Suppressor macrophage treated with lipopolysaccharide for 1 hour (primary cell): ENCODE measurements at places on chromosomes 3 and 15.
A peak's percentile ranks its signal among the peaks of the same experiment; 100 is the strongest.

GRCh38 chr3:100150473-100150872 lies 36.2 kb upstream of the FILIP1L start:
- DNase-seq: no peak

- no peak for DNase-seq
Observed at GRCh38 chr3:117817103-117817502, 1107.5 kb downstream of the TUSC7 start.

DNA sequence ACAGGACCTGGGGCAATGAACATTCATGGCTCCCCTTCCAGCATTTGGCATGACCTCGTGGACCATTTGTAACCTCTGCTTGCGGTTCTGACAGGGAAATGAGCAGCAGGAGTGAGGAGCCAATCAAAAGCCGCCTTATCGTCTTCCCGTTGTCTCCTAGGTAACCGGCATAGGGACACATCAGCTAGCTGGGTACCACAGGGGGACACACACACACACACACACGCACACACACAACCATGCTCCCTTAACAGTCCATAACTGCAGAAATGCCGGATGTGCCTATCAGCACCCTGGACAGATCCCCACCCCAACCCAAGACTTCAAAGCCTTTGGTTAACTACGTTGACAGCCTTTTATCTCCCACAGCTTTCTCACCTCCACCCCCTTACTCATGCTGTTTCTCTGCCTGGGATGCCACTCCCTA lies 53.4 kb upstream of the CCDC174 start:
- DNase-seq: peak; percentile 45

DNA sequence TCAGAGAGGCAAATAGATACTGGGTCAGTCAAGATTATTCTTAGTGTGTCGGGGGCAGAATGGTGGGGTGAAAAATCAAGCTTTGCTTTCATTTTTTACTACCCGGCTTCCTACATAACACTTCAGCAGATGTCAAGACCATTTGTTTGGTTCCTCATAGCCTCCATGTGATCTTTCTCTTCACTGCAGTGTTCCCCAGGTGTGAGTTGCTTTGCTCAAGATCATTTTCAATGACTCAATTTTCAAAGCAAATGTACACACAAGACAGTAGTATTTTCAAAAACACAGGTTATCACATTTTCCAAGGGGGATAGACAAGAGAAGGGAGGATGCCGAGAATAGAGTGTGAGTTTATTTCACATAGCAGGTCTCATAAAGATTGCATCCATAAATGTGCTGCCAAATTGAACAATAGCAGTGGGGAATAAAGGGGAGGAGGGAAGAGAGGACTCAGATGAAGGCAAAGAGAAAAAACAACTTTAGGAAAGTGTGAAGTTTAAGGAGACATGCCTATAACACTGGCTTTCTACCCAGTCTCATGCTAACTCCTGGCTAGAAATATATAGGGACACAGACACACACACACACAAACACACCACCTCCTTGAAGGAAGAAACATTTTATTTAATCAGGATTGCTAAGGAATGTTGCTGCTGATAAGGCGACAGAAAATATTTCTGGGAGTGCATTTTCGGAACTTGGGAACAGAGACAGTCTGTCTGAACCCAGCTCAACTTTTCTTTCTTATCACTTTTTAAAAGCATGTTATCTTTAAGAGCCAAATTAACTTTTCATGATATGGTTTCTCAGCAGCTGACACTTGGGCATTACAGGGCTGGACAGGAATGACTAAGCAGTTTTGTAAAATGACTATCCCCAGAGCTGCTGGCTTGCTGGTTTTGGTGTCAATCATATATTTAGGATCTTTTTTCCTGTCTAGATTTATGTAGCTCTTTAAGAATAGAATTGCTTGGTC lies 402.4 kb downstream of the RBMS3 start:
- DNase-seq: no peak

- no peak for DNase-seq
Observed at GRCh38 chr3:195366200-195366925, 76.5 kb downstream of the ACAP2 start.

GRCh38 chr3:133127381-133127780 lies 89.2 kb downstream of the TMEM108 start:
- no peak for DNase-seq

GRCh38 chr3:102081572-102082289 lies 232.4 kb downstream of the NFKBIZ start:
- no peak for DNase-seq

- no peak for DNase-seq
Observed at GRCh38 chr15:74217907-74218885, 15.6 kb upstream of the STRA6 start.

GRCh38 chr3:22121068-22121701 lies 370.2 kb upstream of the ZNF385D start:
- DNase-seq: no peak

DNA sequence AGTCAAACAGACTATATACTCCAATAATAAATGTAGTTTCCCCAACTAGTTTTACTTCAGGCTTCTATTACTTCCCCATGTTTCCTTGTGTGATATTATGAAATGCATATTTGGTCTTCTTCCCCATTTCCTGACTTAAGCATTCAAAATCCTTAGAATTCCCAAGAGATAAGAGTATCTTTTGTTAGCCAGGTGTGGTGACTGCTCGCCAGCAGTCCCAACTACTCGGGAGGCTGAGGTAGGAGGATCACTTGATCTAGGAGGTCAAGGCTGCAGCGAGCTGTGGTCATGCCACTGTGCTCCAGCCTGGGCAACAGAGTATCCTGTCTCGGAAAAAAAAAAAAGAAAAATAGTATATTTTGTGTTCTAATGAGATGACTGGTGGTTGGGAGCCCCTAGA lies 72.7 kb upstream of the UBE2E2 start:
- no peak for DNase-seq

GRCh38 chr3:115819785-115820384 lies 196.6 kb downstream of the GAP43 start:
- peak; percentile 89 for DNase-seq

- no peak for DNase-seq
Observed at GRCh38 chr3:160126761-160127160, 98.5 kb upstream of the C3orf80 start.

GRCh38 chr15:70714015-70714414 lies 49.3 kb downstream of the UACA start:
- DNase-seq: no peak

DNA sequence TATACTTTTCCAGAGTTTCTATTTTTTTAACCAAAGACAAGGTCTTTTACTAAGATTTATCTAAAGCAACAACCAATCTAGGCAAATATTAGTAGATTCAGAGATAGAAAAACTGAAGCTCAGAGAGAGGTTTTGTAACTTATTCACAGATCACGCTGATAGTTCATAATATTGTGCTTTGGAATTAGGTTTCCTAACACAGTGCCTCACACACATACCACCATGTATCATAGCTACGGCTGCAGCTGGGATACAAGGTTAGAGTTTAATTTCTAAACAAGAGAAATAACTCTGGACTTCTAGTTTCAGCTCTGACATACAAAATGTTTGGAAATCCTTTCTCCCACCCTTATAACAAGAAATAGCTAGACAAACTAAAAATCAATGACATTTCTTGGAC lies 565.7 kb downstream of the PYDC2 start:
- DNase-seq: no peak

- no peak for DNase-seq
Observed at GRCh38 chr3:124249038-124249437, 257.1 kb upstream of the ROPN1 start.

DNA sequence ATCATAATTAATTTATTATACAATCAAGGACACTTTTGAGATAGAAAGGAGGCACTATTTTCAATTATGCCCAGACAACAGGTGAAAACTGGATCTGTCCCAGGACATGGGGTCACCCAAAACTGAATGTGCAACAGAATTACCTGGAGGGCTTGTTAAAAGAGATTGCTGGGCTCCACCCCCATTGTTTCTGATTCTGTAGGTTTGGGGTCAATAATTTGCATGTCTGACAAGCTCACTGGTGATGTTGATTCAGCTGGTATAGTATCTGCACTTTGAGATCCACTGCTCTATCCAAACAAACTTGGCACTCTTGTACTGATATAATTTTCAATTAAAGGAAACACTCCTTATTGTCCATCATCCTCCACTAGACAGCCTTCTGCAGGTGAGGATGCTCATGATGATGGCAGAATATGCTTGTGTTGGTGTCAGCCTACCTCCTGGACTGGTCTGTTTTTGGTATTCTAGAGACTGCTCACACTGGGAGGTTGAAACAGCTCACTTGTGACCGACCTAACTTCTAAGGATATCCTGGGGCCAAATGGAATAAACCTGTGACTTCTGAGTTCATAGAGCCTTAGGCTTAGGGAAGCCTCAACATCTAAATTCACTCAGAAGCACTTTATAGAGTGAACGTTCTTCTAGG lies 2.2 kb downstream of the P2RY14 start:
- no peak for DNase-seq

DNA sequence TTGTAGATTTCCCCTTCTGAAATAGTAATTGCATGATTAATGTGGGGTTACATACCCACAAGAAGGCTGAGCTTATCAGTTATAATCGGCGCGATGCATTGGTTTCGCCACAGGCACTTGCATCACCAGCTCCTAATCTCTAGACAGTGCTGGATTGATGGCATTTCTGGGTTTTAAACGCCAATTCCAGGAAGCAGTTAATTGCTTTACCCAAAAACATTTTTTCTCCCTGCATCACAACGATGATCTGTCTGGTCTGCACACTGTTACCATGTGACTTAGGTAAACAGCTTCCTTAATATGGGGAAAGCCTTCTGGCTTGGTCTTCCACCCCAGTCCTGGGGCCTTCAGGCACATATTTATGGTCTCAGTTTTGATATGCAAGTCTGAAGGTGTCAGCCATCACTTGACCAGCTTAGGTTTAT lies 70.0 kb upstream of the HEG1 start:
- no peak for DNase-seq

- DNase-seq: no peak
Observed at GRCh38 chr15:35173444-35174118, 88.5 kb upstream of the NANOGP8 start.

- no peak for DNase-seq
Observed at GRCh38 chr3:187947927-187948682, 202.8 kb upstream of the BCL6 start.

GRCh38 chr3:194689493-194689944 lies 3.8 kb downstream of the FAM43A start:
- DNase-seq: peak; percentile 46

- DNase-seq: no peak
Observed at GRCh38 chr3:24299806-24300626, 194.6 kb downstream of the THRB start.

DNA sequence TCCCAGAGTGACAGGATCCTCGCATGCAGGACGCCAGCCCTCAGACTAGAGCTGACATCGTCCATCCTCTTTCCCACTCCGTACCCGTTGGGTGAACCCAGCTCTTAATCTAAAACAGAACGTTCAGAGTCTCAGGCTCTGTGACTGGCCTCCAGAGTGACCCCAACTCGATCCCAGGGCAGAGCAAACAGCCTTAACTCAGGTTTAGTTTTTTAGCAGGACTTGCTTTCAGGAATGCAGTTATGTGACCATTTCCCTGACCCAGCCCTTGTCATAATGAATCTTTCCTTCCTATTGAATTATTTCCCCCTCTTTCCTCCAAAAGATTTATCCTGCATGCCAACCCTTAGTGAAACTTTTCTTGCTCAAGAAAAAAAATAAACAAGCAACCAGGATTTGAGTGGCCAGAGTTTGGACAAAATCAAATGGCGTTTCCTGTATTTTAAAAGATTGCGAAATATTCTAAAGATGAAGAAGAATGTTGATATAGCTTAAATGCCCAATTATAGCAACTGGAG lies 47.8 kb upstream of the RARB start:
- no peak for DNase-seq

- DNase-seq: no peak
Observed at GRCh38 chr3:174346571-174346970, 512.6 kb upstream of the NAALADL2 start.

- DNase-seq: no peak
Observed at GRCh38 chr3:149990423-149990948, 19.8 kb upstream of the PFN2 start.

DNA sequence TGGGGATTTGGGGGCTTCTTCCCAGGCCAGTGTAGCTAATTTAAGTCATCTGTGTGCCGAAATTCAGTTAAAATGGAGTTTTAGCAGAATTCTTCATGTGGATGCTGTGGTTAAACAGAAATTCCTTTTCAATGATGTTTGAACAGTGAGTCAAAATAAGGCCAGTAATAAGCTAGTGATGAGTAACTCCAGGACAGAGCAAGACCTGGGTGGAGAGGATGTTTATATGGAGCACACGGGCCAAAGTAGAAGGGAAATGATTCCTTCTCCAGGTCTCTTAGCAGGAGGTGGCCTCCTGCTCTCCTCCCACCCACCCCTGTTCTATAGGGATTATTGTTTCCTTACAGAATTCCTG lies 31.9 kb upstream of the UACA start:
- no peak for DNase-seq

GRCh38 chr15:39291690-39292089 lies 289.2 kb upstream of the THBS1 start:
- no peak for DNase-seq

DNA sequence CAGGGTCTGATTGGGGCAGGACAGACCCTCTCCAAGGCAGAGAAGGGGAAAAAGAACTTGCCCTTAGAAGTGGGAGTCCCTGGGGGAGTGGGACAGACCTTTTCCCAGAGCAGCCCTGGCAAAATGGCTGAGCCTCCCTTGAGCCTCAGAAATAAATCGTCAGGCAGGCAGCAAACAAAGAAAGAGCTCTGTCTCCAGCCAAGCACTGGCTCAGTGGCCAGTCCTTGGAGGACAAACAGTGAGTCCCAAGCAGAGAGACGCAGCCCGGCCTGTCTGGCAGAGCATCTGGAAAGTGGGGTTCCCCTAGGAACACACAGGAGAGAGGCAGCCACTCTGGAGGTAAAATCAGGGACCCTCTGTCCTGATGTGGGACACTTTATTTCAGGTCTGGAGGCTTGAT lies 1.8 kb downstream of the SLC6A1 start:
- DNase-seq: no peak

GRCh38 chr3:27556887-27557286 lies 72.7 kb upstream of the SLC4A7 start:
- no peak for DNase-seq

DNA sequence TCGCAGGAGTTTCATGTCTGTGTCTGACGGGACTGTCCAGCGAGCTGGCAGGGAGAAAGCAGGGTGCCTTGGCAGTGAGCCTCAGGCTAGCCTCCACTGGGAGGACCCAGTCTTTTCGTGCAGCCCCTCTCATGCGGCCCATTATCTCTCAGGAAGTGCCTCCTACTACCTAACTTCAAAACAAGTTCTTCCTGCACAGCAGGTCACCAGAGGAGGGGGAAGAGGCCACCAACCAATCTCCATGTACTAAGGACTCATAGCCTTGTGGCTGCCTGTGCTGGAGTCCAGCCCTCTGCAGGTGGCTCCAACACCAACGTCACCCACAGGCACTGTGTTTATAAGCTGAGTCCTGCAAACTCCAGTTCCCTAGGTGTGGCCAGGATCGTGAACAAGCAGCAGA lies 4.8 kb downstream of the VIPR1 start:
- DNase-seq: no peak

- no peak for DNase-seq
Observed at GRCh38 chr3:135109681-135110080, 314.6 kb downstream of the EPHB1 start.
